ENCODE measurements at places on chromosomes 7 and 10.

GRCh38 chr7:88280801-88281200, 25.9 kb downstream of the STEAP4 start:
- no peak for DNase-seq

GRCh38 chr7:132395361-132395760, 180.9 kb downstream of the PLXNA4 start:
- no peak for DNase-seq

- no peak for DNase-seq
Measured at GRCh38 chr10:30445711-30446110, 11.7 kb downstream of the MAP3K8 start.

DNA sequence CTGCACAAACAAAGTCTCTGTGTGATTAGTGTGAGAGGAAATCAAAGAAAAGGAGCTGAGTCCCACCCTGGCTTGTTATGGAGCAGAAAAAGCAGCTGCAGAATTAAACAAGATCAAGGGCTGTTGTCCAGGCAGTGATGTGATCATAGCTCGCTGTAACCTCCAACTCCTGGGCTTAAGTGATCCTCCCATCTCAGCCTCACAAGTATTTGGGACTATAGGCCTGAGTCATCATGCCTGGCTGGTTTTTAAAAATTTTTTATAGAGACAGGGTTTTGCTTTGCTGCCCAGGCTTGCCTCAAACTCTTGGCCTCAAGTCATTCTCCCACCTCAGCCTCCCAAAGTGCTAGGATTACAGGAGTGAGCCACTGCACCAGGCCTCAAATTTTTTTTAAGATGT, 88.9 kb downstream of the IPMK start:
- no peak for DNase-seq

GRCh38 chr10:5618829-5619228, 47.6 kb downstream of the ASB13 start:
- peak; percentile 32 for DNase-seq

Measured in body of pancreas (tissue), 4 donors.